Glutamatergic neuron (in vitro differentiated cells): ENCODE measurements at places on chromosomes 5 and 9.

DNA sequence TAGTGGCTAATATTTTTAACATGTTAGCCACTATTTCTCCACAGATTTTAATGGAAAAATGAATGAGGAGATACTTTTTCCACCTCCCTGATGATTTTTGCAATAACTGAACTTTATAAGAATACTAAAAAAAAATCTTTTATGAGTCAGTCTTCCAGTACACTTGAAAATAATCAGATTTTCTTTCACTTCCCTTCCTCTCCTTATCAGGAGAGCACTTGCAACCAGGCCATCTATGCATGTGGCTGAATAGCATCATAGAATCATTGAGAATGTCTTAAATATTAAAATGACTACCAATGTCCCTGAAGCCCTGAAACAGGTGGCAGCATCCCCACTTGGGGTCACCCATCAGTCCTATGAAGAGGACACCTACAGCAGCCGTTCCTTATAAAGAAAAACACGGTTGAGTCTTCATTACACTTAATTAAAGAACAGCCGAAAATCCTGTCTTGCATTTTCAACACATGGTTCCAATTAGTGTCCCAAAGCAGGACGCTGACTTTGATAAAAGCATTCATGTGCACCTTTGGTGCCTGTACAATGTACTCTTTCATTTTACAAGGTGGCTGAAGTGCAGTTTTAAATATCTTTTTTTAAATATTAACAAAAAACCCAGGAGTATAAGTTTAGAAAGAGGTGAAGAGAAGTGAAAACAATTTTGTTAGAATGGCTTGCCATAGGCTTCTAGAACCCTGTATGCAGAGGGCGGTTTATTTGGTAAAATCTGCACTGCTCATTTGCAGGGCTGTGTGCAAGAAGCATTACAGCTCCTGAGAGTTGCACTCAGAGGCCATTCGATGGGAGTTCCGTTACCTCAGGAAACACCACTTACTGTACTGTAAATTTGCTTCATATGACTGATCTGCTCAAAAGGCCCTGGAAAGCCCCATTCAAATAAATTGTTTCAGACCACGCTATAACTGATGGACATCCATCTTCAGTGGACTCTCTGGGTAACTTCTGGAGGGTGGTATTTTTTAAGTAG, 106.9 kb upstream of the VCAN start:
- no peak for DNase-seq

GRCh38 chr9:95478335-95478734, 38.4 kb downstream of the PTCH1 start:
- no peak for DNase-seq

- no peak for DNase-seq
Observed at GRCh38 chr5:87791869-87792268, 379.1 kb upstream of the CCNH start.

- DNase-seq, result no peak
Observed at GRCh38 chr5:173568128-173568527, 48.3 kb downstream of the BOD1 start.

DNA sequence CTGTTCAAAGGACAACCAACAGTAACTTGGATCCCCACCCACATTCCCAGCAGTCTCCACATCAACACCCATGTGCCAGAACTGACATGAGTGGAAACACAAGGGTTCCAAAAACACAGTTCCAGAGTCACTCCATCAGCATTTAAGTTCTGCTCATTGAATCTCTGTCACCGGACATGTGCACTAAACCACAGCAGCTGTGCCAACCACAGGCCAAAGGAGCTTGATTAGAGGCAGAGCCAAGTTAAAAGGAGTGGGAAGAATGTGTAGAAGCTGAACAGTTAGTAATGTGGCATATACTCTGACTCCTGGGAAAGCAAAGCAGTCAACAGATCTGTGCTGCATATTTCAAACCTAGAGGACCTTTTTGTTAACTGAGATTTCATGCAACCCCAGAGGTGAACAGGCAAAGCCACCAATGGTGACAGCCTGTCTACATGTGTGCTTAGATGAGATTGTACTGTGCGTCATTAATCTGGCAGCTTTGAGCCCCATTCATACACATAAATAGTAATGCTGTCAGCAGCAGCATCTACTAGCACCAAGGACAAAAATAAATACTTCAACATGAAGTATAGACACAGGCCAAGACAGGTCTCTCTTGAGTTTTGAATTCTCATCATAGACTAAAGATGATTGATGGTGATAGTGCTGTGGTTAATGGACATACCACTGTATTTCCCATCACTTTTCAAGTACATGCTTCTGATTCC, 16.4 kb upstream of the FST start:
- DNase-seq, result no peak

DNA sequence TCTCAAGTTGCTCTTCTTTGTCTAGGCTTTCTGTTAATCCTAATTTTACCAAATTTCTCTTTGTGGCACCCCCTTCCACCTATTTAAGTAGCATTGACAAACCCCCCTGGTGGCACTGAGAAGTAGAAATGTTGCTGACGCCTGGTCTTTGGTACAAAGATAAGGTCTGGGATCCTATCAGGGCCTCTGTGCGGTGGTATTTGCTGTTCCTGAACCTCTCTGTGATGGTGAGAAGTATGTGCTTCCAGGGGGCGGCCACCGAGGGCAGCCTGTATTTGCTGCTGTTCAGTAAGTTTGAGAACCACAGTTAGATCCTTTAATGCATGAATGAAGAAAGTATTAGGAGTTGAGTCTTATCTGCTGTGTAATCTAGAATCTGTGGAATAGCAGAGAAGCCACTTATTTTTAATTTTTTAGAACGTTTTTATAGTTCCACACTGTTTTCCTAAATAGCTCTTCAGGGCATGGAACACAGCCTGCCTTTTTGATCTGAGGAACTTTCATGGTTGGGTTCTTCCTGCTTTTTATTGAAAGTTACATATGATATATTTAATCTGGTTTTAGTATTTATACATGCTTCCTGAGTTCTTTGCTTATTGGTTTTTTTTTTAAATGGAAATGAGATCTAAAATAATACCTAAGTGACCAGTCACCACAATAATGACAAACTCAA, 124.2 kb downstream of the TRIO start:
- no peak for DNase-seq

DNA sequence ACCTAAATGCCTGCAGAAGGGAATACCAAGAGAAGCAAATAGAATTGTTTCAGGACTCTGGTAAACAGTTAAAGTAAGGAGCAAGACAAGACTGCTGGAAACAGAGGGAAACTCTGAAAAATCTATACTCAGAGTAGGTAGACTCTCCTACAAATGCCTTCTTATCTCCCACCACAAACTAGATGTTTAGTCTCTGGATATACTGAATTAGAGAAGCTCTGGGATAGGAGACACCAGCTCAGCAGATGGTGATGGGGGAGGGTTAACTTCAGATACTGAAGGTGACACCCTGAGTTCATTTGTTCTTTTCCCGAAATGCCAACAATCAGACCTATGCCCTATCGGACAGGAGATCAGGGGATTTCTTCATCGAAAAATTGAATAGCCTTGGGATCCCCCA, 54.1 kb upstream of the CHD1 start:
- no peak for DNase-seq

DNA sequence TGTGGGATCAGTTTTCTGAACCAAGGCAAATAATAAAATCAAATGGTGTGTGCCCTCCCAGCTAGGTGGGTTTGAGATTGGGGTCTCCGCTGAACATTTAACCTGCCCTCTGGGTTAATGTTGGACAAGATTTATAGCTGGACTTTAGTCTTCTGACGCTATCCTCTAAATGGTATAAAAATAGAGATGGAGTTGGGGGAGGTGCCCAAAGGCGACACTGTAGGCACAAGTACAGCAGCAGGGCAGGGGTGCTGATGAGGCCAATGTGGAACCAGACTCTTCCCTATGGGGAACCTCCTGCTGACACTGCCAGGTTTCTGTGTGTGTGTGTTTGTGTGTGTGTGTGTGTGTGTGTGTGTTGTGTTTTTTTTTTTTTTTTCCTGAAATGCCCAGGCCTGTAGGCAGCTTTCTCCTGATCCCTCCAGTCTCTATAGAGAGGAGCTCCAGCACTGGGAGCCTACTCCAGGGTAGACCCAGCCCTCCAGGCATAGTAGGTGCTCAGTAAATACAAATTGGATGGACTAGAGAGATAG, 37.9 kb downstream of the PCDH1 start:
- DNase-seq, result no peak

DNA sequence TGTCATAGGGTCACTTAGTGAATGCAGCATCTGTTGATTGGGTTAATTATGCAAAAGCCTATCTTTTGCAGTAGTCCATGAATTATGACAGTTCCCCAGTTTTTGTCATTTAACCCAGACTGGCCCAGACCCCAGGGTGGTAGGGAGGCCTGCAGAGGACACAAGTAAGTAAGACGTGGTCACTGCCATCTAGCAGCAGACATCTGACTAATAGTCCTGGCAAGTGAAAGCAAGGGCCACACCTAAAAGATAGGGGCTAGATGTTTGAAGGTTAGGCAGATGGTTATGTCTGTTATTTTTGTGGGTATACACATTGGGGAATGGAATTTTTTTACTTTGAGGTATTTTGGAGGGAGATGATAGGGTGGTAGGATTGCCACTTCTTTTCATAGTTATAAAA, 48.0 kb downstream of the RAB14 start:
- no peak for DNase-seq

DNA sequence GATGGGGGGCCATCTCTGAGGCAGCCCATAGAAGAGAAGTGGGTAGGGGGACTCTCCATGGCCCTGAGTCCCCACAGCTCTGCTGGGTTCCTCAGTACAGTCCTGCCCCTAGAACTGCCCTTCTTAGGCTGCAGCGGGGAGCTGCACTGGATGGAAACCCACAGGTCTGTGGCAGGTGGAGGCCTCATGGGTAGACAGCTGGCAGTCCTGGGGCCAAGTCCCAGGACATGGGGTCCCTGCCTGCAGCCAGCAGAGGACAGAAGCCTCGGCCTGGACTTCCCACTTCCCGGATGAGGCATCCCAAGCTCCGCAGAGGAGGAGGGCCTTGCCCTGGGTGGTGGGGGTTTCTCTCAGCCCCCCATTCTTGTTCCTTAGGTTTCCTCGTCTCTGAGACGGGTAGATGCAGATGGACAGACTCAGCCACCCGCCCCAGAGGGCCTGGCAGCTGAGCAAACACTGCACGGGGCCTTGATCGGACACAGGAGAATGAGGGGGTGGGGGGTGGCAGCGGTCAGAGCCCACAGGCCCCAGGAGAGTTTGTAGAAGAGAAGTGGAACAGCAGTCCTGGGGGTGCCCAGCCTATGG, 153.8 kb downstream of the C9orf50 start:
- DNase-seq, result no peak

- no peak for DNase-seq
Observed at GRCh38 chr5:151026679-151027078, 6.3 kb downstream of the GPX3 start.

DNA sequence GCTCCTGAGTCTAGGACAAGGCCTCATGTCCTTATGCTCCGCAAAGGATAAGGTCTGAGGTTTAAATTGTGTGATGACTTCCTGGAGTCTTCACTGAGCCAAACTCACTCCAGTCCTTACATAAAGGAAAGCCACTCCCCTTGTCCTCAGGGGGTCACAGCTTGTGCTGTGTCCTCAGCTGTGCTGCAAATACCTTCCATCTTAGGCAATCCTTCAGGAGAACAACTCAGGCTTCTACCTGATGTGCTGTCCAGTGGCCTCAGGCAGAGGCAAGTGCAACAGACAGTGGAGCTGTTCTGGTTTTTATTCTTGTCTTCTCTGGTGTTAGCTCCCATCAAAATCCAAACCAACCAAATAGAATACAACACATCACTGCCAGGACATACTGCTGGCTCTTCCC, 151.5 kb downstream of the TAF11L14 start:
- DNase-seq, result no peak

DNA sequence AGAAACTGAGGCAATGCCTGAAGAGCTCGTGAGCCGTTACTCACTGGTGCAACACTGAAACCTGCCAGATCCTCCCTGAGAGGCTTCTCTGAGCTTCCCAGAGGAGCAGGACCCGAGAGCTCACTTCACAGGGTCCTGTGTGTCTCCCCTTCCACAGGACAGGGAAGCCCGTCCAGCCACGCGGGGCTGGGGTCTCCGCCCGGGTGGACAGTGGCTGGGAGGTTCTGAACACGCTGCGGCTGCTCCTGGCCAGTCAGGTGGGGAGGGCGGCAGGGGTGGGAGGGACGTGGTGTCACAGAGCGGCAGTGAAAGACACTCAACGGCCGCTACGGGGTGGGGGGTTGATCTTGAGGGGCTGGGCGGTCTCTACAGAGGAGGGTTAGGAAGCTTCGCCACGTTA, 290 bp upstream of the ZDHHC11 start:
- DNase-seq, result peak; percentile 10

- no peak for DNase-seq
Observed at GRCh38 chr5:33840927-33841547, 50.8 kb downstream of the ADAMTS12 start.

DNA sequence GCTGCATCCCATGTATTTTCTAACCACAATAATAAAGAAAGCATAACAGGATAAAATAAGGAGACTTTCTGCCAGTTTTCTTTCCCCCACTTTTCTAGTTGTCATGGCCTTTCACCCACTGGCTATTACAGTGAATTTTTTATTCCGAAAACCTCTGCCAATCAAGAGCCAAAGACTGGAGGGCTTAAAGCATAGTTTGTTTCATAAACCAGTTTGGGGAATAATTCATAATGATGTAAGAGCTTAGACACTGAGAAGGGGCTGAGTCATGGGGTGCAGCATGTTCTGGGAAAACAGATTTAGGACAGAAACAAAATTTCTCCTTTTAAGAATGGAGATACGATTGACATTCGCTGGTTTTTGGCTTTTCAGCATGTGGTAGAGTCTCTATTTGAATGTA, 4.4 kb upstream of the GLIPR2 start:
- no peak for DNase-seq

- no peak for DNase-seq
Observed at GRCh38 chr5:93100428-93100827, 480.6 kb downstream of the NR2F1-AS1 start.

GRCh38 chr5:28156981-28157380, 1118.6 kb upstream of the CDH9 start:
- no peak for DNase-seq

DNA sequence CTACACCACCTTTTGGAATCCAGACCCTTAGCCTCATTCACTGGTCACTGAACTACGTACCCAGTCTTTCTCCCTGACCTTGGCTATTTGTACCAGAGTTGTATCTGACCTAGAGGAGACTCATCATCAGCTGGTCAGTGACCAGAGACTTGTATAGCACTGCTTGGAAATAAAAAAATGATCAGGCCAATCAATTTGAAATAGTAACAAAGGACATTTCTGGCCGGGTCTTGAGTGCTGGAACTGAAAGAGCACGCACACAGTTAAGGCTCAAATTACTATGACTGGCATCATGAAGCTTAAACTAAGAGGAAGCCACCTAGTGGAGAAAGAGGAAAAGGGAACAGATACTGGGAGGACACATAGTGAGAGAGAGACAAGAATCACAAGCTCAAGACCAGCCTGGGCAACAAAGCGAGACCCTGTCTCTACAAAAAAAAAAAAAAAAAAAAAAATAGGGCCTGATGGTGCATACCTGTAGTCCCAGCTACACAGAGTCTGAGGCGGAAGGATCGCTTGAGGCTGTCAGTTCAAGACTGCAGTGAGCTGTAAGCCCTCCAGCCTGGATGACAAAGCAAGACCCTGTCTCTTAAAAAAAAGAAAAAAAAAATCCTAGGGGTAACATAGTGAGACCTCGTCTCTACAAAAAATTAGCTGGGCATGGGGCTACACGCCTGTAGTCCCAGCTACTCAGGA, 12.8 kb upstream of the SRP19 start:
- DNase-seq, result no peak
